Right forelimb (tissue), 1 donor: ENCODE measurements at places on chromosomes 1 and 21.

- DNase-seq = no peak
These were observed 801.7 kb upstream of the PRMT6 start for GRCh38 chr1:106254748-106255147.

GRCh38 chr1:167447521-167448136 lies 70.7 kb downstream of the CD247 start:
- no peak for DNase-seq

- DNase-seq = no peak
These were observed 2.6 kb upstream of the TAGLN2 start for GRCh38 chr1:159927849-159928431.

- DNase-seq = no peak
These were observed 50.1 kb downstream of the NENF start for GRCh38 chr1:212482637-212483441.

- DNase-seq = no peak
These were observed 123.5 kb downstream of the TIAM1 start for GRCh38 chr21:31220575-31220974.

DNA sequence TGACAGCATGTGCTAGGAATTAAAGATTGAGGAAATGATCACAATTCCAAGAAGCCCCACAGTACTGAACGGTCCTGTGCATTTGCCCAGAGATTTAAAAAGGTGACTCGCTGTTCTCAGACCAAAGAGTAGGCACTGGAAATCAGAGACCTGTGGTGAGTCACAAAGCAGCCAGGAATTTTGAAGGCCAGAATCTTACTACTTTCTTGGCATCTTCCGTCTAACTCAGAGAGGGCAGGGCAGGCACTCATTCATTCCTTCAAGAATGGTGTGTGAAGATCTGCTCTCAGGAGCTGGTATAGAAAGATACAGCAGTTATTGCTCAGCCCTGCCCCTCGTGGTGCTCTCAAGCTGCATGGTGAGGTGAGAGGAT lies 57.9 kb downstream of the BRINP2 start:
- DNase-seq = no peak

- no peak for DNase-seq
These were observed 204.4 kb upstream of the VAMP3 start for GRCh38 chr1:7566417-7567375.

GRCh38 chr1:8782001-8782620 lies 35.3 kb downstream of the RERE start:
- DNase-seq = no peak

GRCh38 chr1:106600626-106601025 lies 455.8 kb upstream of the PRMT6 start:
- DNase-seq = no peak

DNA sequence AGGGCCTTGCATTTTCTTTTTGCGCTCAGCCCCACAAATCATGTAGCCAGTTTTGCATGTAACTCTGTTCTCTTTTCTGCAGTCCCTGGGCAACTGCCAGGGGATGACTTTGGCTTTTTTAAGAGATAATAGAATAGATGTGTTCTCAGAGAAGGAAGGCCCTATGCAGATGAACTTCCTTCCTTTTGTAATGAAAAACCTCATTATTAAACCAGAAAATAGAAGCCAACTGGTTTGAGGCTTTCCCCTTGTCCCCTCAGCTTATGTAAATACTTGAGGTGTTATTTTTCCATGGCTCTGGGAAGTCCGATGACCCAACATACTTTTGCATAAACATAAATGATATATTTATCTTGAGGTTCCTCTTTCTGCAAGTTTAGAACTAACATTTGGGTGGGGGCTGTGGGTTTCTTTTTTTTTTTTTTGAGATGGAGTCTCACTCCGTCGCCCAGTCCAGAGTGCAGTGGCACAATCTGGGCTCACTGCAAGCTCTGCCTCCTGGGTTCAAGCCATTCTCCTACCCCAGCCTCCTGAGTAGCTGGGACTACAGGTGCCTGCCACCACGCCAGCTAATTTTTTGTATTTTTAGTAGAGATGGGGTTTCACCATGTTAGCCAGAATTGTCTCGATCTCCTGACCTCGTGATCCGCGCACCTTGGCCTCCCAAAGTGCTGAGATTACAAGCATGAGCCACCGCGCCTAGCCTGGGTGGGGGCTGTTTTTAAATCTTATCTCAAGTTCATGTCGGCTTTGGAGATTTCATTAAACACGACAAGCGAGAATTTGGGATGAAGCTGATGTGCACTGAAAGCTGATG lies 14.4 kb upstream of the FCRL5 start:
- no peak for DNase-seq

GRCh38 chr1:228378873-228379460 lies 27.7 kb downstream of the TRIM11 start:
- DNase-seq = peak; percentile 48

GRCh38 chr1:169081503-169082123 lies 24.9 kb upstream of the ATP1B1 start:
- DNase-seq = no peak

DNA sequence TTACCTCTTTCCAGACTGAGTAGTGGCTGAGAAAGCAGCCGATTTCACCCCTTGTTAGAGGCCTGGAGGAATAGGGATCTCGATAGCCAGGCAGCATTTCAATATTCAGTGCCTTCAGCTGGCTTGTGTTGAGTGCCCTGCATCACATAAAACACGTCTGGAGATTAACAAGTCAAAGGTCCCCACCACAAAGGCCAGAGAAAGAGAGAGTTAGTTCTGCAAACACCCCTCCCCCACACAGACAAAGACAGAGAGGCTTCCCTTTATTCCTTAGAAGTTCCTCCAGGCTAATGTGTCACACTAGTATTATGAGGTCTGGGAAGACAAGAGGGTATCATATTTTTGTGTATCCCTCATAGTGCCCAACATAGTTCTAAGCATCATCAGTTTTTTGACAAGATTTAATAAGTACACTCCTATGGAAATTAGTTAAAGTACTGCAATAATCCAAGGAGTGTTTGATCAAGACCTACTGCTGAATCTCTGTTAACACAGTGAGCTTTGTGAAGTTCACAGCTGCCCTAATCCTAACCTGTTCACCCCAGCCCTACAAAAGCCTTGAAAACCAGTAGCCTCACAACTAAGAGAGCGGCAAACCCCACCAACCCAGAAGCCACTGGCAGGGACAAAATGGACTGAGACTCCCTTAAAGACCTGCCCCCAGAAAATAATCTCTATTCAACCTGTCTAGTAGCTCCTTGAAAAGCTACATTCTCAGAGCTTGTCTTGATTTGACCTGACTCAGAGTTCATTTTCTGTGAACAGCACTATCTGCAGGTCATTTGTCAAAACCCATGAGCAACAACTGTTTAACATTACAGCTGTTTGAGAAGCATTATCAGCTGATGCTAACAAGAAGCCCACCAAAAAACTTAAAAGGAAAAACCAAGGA lies 91.9 kb downstream of the COLGALT2 start:
- no peak for DNase-seq

DNA sequence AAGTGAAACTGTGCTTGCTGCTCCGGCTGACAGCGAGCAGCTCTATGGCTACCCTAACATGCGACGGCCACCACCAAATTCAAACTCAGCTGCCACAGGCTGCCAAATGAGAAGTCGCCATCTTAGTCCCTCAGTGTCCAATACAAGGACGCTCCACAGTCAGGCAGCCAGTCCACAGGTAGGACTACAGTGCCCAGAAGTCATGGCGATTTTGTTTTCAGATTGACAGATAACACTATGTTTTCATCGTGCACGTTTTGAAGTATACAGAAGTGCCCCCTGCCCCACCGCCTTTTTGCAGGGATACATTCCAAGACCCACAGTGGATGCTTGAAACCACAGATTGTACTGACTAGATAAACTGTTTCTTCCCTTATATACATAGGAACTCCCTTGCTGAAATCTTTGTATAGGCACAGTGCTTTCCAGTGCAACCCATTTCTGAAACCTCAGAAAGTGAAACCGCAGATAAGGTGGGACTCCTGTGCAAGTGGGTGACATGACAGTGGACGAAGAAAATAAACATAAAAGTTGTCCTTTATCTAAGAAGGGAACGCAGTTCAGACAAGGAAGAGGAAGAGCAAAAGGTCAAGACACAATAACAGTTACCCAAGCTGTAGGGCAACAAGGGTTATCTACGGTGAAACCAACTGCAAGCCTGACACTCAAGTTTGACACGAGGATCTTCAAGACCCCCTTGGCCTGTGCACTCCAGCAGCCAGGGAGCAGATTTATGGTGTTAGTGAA lies 52.2 kb downstream of the STX6 start:
- no peak for DNase-seq

DNA sequence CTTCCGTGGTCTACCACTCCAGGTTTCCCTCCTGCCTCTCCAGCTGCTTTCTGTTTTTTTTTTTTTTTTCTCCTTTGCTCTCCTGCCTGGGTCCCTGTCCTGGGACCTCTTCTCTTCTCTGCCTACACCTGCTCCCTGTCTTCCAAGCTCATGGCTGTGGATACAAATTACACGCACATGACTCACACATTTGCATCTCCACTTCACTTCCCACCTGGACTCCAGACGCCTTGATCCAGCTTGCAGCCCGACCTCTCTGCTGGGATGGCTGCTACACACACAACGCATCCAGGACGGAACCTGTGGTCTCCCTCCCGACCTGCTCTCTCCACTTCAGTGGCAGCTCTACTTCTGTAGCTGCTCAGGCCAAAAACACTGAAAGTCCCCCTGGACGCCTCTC lies 44.4 kb upstream of the B3GALT5 start:
- no peak for DNase-seq

GRCh38 chr1:156540955-156541354 lies 31.4 kb downstream of the IQGAP3 start:
- DNase-seq = no peak

GRCh38 chr1:86387916-86388627 lies 8.1 kb downstream of the ODF2L start:
- DNase-seq = no peak

- DNase-seq = no peak
These were observed 2.0 kb upstream of the COQ8A start for GRCh38 chr1:226937940-226938725.

- no peak for DNase-seq
These were observed 16.1 kb downstream of the FASLG start for GRCh38 chr1:172674831-172675613.

DNA sequence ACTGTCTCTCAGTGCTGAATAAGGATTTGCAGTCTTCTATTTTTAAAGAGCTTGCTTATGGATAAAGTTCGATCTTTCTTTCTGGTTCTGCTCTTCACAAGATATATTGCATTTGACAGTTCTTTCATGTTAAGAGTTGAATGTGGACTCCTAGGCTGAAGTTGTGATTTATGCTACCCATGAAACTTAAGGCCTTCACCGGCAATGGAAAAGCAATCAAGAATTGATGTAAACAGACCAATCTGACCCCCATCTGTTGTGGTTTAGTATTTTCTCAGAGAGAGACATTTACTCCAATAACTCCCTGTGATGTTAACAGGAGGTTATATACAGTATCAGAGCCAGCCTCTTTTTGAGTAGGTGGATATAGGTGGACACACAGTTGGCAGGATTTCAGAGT lies 165.8 kb downstream of the PAPPA2 start:
- DNase-seq = no peak

GRCh38 chr1:7262611-7263010 lies 477.4 kb downstream of the CAMTA1 start:
- DNase-seq = no peak

DNA sequence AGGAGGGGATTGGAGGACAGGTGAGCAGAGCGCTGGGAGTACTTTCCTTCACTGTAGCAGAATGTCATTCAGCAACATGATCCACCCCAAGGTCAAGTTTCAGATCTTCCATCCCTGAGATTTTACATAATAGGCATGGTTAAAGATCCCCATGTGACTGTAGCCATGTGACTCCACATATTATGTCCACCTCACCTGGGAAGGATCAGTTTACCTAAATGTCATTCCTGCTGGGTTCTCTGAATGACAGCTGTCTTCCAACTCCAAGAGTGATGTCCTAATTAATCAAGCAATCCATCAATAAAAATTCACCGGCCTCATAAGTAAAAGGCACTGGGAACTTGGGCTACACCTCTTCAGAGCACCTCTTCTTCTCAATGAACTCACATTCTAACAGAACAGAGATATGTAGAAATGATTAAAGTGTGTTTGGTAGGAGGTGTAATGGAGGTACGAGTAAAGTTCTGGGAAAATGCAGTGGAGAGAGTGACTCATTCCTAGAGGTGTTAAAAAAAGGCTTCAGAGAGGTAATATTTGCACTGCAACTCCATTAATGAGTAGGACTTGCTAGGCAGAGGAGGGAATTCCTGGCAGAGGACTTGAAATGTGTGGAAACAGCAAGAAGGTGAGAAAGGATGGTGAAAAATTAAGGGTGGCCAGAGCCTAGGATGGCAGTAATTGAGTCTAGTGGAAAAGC lies 22.2 kb upstream of the MAPKAPK2 start:
- no peak for DNase-seq

- no peak for DNase-seq
These were observed 3.2 kb upstream of the THEMIS2 start for GRCh38 chr1:27868932-27869718.

GRCh38 chr1:43069461-43070050 lies 102.5 kb downstream of the EBNA1BP2 start:
- DNase-seq = no peak

DNA sequence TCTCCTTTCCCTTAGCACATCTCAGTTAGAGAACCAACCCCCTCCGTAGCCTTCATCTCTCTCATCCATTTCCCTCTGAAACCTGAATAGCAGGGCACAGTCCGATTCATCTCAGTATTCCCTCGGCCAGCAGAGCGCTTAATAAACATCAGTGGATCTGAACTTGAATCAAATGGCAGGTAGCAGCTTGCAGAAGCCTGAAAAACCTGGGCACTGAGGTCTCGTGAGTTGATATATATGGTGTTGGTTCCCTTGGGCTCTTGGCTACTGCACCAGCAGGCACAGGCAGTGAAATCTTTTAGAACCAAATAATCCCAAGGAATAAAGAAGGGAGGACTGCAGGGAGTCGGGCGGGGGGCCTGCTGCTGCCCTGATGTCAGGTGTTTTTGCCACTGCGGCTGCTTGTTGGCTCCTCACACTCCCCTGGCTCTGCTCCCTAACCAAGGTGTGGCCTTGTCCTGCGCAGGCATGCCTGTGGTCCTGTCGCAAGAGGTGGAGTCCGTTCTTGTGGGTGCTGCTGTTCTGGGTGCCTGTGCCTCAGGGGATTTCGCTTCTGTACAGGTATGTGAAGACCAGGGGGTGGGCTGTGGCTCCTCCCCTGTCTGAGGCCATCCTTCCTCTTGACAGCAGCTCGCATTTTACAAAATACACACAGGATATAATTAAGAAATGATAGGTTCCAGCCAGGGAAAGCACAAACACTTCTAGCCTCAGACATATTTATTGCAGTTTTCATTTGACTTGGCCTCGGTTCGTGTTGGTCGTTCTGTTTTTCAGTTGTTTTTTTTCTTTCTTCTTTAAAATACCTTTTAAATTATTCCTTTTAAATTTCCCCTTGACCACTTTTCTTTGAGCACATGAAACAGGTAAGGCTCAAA lies 140.9 kb upstream of the HOOK1 start:
- DNase-seq = no peak

GRCh38 chr1:2480236-2480985 lies 4.3 kb downstream of the PLCH2 start:
- no peak for DNase-seq

DNA sequence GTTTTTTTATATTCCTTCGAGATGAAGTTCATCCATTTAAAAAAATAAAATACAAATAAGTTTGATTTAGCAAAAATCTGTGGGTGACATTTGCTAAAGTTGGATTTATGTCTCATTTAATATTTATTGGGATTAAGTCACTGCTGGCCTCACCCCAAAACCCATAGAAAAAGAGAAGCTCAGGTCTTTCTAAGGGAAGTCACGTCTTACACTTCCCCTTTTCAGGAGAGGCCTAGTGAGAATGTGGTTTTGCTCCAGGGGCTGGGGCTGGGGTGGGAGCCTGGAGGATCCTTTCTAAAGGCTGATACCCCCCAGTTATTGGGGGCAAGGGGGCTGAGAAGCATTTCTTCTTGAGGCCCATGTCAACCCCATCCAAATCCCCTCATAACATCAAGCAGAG lies 300.3 kb downstream of the DSCAM start:
- DNase-seq = no peak

GRCh38 chr1:179761846-179762640 lies 19.0 kb downstream of the FAM163A start:
- DNase-seq = no peak
